ENCODE measurements at places on chromosomes 7 and 10. TPM values are rescaled to one million over a fixed set of nuclear protein-coding genes. Genes with fewer than 3 reads are reported as not detected.

GRCh38 chr7:92656121-92656520, 65.9 kb upstream of the FAM133B start:
- H3K4me1 ChIP-seq: no peaks in the 10 kb centered on the region
- H3K36me3 ChIP-seq: peaks cover 44% of the 10 kb centered on the region
- no peak overlapping the region for H3K4me3 ChIP-seq
- DNase-seq: no peak

DNA sequence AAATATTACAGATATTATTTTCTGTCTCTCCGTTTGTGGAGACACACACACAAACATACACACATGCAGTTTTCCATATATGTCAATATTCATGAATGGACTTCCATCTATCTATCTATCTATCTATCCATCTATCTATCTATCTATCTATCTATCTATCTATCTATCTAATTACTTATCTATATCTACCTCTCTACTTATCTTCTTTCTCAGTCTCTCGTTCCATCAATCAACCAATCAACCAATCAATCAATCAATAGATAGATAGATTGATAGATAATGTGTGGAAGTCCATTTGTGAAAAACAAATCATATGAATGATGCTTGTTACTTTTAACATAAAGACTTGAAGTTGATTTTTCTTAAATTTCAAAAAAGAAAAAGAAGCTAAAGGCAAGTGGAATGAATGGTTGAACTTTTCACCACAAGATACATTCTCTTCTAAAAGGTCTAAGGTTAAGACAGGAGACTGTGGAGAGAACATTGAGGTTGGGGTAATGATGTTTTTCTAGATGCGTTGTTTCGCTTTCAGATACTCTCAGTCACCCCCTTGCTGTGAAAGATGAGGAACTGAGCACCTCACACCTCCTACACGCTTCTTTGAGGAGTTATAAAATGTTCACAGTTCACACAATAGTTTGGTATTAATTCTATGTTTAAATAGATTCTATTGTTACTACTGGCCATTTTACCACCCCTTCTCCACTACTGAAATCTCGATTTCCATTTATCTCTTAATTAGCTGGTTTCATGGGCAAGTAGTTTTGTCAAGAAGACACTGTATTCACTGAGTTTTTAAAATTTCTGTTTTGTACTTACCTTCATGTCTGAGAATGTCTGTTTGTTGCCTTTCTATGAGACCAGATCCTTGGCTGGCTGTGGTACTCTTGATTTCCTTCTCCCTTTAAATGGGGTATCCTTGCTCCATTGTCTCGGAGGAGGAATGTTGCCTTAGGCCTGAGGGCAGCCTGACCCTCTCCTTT, 114.1 kb downstream of the EMX2 start:
- no peaks in the 10 kb centered on the region for H3K27me3 ChIP-seq
- no peaks in the 10 kb centered on the region for H3K36me3 ChIP-seq
- no peak overlapping the region for H3K4me3 ChIP-seq
- DNase-seq: no peak
- H3K27ac ChIP-seq: no peak overlapping the region
- H3K4me1 ChIP-seq: no peaks in the 10 kb centered on the region

DNA sequence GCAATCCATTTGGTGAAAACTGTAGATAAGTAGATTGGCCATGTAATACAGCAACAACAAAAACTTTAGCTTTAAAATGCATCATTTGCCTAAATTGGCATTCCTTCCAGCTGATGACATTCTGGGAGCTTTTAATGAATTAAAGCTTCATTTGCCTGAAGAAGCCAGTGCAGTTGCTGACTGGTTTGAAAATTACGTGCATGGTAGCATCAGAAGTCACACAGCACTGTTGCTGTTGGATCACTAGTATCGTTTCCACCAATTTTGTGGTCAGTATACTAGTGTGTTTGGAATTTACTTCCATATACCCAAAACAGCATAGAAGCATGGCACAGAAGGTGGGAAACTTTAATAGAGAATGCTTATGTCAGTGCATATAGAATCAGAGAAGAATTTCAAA, 194.9 kb downstream of the ETV1 start:
- no peaks in the 10 kb centered on the region for H3K27me3 ChIP-seq
- no peak overlapping the region for H3K4me3 ChIP-seq
- DNase-seq: no peak
- no peaks in the 10 kb centered on the region for H3K4me1 ChIP-seq

DNA sequence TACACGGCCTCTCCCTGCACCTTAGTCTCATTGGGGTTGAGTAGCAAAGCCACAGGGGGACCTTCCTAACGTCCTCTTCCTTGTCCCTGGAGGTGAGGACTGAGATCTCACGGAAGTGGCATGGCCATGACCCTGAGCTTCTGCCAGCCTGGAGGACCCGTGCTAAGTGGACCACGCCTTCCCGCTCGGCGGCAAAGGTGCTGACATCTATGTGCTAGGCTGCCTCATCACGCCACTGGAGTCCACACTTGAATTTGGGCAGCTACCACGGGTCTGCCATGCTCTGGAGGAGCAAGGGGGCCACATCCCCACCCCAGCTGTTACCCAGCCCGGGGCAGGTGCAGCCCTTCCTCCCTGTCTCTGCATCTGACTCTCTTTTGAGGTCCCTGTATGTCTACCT, 15.3 kb downstream of the GHRHR start:
- no peak overlapping the region for H3K27ac ChIP-seq
- H3K4me3 ChIP-seq: no peak overlapping the region
- peaks cover 20% of the 10 kb centered on the region for H3K27me3 ChIP-seq
- H3K36me3 ChIP-seq: no peaks in the 10 kb centered on the region
- no peaks in the 10 kb centered on the region for H3K4me1 ChIP-seq

DNA sequence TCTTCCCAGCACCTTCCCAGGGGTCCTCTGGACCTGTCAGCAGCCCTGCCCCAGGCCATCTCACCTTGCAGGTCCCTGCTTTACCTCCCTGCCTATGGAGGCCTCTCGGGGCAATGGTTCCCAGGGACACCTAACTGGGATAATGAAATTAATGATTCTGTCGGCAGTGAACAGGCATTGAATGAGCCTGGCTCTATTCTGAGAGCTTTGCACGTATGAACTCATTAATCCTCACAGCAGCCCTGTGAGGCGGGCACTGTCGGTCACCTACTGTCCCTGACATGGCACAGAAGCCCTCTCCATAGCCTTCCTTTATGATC, 22.9 kb downstream of the ADCYAP1R1 start:
- peaks cover 26% of the 10 kb centered on the region for H3K27me3 ChIP-seq
- no peak overlapping the region for H3K4me3 ChIP-seq
- no peaks in the 10 kb centered on the region for H3K4me1 ChIP-seq
- no peaks in the 10 kb centered on the region for H3K36me3 ChIP-seq

DNA sequence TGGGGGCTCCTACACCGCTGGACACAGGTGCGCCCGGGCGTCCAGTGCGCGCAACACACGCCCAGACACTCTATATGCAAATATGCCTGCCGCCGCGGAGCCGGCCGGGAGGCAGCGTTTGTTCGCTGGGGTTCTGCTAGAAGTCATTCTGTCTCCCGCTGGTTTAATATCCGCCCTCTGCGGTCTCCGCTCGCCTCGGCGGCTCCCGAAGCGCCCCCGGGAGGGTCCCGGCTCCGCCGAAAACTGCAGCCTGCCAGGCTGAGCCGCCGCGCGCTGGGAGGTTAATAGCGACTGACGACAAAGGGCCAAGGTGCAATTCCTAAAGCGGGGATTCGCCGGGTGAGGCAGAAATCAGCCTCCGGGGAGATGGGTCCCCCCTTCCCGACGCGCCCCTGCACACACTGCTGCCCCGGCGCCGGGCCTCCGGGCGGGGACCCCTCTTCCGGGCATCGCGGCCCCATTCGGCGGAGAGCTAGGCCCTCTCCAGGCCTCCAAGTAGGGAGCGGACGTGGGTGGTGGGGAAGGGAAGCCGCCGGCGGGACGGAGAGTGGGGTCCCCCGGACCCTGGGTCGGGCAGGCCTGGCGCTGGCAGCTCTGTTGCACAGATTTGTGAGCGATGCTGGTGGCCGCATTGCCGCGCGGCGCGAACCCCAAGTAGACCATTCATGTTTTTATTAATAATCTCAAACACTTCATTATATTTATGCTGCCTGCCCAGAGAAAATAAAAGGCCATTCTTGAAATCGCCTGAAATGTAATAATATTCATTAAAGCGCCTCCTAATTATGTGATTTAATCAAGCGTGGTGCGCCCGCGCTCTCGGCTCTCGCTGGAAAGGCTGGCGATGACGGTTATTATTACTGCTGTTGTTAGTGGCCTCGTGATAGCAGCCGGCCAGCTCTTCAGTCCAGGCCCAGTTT, 9.1 kb downstream of the EN2 start:
- peak overlapping the region; percentile 10 for H3K4me3 ChIP-seq
- DNase-seq: peak; percentile 87
- no peak overlapping the region for H3K27ac ChIP-seq
- H3K36me3 ChIP-seq: no peaks in the 10 kb centered on the region
- no peaks in the 10 kb centered on the region for H3K4me1 ChIP-seq

- peak overlapping the region; percentile 12 for H3K4me3 ChIP-seq
- peaks cover 36% of the 10 kb centered on the region for H3K36me3 ChIP-seq
- peak; percentile 62 for DNase-seq
- H3K27ac ChIP-seq: peak overlapping the region; percentile 95
- no peaks in the 10 kb centered on the region for H3K27me3 ChIP-seq
Measured at GRCh38 chr10:21727452-21728168, 193.6 kb downstream of the MLLT10 start.

DNA sequence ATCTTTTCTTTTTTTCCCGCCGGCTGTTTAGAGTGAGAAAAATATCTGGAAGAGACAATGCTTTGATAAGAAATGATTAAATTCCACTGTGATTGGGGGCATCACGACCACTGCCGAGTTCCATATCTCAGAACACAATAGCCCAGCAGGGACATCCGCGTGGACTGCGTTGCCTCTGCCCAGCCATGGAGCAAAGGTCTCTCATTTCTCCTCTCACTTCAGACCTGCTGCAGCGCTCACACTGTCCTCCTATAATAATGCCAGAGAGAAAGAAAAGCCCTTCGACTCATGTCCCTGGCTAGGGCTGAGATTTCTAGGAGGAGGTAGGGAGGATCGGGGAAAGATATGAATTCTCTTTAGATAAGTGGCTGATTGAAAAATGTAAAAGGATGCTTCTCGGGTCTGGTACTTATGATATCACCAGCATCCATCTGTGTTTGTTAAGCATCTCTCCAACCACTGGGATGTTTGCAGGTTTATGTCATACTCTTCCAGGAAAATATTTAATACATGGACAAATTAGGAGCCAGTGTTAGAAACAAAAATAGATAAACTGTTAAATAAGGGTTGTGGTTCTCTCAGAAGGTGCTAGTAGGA, 472.9 kb upstream of the AKR1E2 start:
- no peak for DNase-seq
- no peaks in the 10 kb centered on the region for H3K36me3 ChIP-seq
- H3K4me3 ChIP-seq: no peak overlapping the region
- peak overlapping the region; percentile 71 for H3K27ac ChIP-seq
- H3K27me3 ChIP-seq: no peaks in the 10 kb centered on the region

DNA sequence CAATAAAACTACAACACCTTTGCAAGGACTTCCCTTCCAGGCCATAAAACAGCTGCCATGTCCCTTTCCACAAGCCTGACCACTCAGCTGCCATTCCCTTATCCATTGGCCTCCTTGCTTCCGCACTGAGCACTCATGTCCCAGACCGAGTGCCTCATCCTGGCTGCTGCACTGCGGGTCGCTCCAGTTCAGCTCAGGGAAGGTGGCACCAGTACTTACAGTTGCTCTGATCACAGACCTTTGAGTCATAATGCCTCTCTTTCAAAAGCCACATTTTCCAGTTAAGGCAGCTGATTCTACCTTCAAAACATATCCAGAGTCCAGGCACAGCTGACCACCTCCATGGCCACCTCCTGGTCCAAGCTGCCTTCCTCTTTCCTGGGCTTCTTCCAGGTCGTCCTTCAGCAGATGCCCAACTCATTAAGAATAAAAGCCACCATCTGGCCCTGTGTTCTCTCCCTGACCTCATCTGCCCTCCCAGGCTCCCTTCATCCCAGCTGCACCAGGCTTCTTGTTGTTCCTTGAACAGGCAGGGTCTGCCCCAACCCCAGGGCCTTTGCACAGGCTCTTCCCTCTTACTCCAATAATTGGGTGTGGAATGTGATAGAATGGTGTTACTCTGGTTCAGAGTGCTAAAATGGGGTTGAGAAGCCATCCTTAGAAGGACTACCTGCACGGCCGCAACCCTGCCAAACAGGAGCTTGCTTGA, 64.5 kb downstream of the RAMP3 start:
- peaks cover 23% of the 10 kb centered on the region for H3K4me1 ChIP-seq
- DNase-seq: no peak
- peaks cover 5% of the 10 kb centered on the region for H3K27me3 ChIP-seq
- H3K27ac ChIP-seq: no peak overlapping the region

DNA sequence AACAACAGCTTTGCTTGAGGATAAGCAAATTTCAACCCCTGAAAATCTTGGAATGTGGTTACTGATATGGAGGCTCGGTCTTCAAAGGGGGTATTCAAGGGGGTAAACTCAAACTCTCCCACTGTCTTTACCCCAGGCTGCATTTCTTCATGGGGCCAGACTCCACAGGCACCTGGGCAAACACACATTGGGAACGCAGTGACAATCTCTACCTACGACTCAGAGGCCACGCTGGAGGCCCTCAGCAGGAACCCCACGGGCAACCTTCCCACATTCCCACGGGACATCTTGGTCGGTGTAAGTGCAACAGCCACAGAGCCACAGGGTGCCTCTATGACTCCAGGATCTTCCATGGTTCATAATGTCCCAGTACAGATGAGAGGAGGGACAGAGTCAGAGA, 2.2 kb upstream of the INSIG1 start:
- no peaks in the 10 kb centered on the region for H3K27me3 ChIP-seq
- peaks cover 32% of the 10 kb centered on the region for H3K4me1 ChIP-seq
- H3K27ac ChIP-seq: no peak overlapping the region

DNA sequence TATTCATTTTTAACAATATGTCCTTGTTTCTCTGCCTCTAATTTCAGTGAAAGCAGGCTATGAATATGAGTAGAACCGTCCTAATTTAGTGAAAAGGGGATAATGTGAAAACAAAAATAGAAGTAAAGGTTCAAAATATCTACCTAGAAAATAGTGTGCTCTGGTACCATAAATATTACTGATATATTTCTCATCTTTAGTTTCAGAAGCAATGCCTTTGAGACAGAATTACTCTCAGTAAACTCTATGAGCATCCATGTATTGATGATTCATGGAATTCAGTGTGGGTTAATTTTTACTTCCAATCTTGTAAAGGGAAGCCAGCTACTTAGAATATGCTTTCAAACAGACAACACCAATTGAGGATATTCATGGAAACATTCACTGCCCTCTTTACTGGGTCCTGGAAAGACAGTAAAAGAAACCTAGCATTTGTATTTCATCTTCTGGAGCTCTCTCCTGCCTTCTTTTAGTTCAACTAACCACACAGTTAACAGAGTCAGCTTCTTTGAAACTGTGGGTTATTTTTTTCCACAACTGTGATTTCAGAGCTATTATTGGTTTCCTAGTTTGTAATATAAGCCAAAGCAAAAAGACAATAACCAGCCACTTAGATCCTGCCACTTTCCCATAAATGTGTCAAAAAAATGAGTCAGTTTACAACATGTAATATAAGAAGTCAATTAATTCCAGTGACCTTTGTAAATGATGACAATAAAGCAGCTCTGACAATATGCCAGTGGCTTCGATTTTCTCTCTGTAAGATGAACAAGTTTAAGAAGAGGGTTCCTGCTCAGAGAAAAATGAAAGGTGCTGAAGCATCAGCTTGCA, 1.7 kb downstream of the LRRN3 start:
- peak overlapping the region; percentile 50 for H3K4me3 ChIP-seq
- H3K4me1 ChIP-seq: peaks cover 30% of the 10 kb centered on the region
- H3K36me3 ChIP-seq: no peaks in the 10 kb centered on the region
- H3K27ac ChIP-seq: peak overlapping the region; percentile 88

- no peak for DNase-seq
- no peaks in the 10 kb centered on the region for H3K4me1 ChIP-seq
- no peaks in the 10 kb centered on the region for H3K27me3 ChIP-seq
- peaks cover 10% of the 10 kb centered on the region for H3K36me3 ChIP-seq
- no peak overlapping the region for H3K27ac ChIP-seq
Measured at GRCh38 chr10:74306227-74306982, 155.4 kb downstream of the ADK start.

CTBP2 gene
- polyA plus RNA-seq: 69.7 TPM

DDC gene
- 1.8 TPM for polyA plus RNA-seq

All from SK-N-SH (cell line).